Omental fat pad (tissue), 4 donors: ENCODE measurements at places on chromosomes 3 and 15. TPM values are rescaled to one million over a fixed set of nuclear protein-coding genes. Genes with fewer than 3 reads are reported as not detected.

DNA sequence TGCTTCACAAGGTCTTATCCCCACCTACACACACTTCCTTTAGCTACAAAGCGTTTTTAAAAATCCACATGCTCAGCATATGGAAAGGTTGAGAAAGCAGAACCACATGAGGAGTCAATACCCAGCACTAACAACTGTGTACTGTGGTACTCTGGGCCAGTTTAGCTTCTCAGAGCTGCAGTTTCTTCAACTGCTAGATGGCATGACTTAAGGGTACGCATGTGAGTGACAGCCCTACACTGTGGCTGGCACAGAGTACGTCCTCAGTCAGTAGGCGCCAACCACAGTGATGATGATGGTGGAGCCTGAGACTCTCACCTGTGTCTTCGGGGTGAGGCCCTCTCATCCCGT is 17.4 kb downstream of the CCDC12 start:
- no peak for DNase-seq

DNA sequence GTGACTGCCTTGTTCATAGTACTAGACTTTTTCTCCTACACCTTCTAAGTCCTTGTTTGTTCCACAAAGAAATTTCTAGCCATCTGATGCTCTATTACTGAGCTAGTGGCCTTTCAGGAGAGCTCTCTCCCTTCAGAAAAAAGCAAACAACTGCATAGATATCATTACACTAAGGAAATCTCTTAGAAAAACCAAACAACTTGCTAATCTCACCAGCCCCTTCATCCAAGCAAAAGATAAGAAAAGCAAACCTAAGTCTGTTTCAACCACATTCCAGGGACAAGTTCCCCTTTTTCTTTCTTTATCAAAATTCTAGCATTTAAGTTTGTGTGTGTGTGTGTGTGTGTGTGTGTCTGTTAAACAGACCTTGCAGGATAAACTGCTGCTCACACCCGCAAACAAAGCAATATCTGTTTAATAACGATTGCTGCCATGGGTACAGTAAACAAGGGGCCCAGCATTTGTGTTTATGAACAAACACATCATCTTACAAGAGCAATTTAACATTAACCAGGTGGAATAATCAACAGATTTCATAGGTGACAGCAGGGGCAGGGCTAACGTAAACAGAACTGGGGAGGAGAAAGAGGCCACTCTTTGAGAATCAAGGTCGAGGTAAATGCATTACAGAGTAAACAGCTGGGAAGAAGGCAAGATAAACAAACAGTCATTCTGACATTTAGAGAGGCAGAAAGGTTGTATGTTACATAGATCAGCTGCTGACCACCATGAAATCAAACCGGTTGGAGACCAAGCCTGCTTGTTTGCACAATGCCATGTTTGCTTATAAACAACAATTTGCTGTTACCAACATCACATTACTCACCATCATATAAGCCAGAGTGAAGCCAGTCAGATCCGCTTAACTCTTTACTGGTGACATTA is 375.1 kb downstream of the FOXP1 start:
- DNase-seq: no peak

The COLQ gene
- total RNA-seq: 2.5 TPM

DNA sequence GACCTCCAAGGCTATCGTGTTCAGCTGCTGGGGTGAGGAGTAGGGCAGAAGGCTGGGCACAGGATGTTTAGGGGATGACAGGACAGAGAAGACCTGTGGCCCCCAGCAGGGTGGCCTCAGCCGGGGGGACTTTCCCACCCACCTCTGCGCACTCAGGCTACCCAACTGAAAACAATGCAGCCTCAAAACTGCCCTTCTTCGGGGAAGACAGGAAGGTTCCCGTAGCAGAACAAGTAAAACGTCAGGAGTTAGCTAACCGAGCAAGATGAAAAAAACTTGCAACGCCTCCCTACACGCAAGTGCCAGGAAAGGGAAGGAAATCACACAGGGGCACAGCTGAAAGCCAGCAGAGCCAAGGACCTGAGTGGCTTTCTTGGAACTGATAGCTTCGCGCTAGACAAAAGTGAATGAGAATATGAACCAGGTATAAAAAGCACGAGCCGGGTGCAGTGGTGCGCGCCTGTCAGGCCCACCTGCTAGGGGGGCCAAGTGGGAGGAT is 38.4 kb upstream of the FURIN start:
- no peak for DNase-seq

The CCDC54 gene
- total RNA-seq: not detected
